ENCODE measurements at places on chromosomes 3 and 15.

- no peak for DNase-seq
Observed at GRCh38 chr3:161070980-161071663, 34.0 kb downstream of the B3GALNT1 start.

DNA sequence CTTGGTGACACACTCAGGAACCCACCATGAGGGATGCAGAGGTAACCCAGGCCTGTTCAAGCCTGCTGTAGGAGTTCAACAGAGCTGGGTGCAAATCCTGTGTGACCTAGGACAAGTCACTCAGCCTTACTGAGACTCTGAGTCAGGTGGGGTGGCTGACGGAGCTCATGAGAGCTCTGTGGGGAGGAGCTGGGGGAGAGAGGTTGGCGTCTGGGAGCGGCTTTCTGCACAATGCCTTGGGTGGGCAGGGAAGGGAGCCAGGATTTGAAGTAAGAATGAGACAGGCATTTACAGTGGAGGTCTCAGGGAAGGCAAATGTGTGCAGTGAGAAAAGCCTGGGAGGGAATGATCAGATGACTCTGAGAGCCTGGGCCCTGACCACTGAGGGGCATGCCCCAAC is 18.3 kb downstream of the C3orf18 start:
- no peak for DNase-seq

DNA sequence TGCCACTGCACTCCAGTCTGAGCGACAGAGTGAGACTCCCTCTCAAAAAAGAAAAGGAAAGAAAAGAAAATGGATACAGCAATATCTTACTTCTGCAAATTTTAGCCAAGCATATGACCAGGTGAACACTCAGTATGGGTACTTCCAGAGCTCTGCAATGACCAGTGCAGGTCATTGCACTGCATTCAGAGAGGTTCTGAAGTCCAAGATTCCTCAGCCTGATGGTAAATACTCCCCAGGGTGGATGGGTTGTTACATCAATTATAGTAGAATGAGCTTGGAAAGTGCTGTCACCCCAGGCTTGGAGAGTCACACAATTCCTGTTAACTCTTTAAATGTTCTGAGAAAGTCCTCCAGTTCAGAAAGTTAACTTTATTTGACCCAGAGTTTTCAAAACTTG is 103.7 kb downstream of the RPLP1 start:
- DNase-seq: no peak

GRCh38 chr3:32198714-32199113 is 39.8 kb upstream of the CMTM8 start:
- DNase-seq: no peak

- DNase-seq: no peak
Observed at GRCh38 chr15:78507831-78508160, 419 bp downstream of the HYKK start.

DNA sequence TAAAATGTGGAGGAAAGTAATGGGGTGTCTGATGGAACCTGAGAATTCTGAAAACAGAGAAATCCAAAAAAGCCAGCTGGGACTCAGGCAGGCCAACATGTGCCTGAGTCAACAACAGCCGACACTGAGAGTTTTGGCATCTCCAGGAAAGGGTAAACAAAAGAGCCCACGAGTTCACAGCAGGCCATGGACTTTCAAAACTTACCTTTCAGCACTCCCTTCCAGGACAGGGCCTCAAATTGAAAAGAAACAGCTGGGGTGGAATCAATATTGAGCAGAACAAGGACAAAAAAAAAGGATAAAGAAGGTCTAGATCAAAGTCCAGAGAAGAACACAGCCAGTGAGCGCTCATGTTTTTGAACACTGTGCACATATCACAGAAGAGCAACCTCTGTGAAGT is 735.4 kb upstream of the GRM7 start:
- DNase-seq: no peak

DNA sequence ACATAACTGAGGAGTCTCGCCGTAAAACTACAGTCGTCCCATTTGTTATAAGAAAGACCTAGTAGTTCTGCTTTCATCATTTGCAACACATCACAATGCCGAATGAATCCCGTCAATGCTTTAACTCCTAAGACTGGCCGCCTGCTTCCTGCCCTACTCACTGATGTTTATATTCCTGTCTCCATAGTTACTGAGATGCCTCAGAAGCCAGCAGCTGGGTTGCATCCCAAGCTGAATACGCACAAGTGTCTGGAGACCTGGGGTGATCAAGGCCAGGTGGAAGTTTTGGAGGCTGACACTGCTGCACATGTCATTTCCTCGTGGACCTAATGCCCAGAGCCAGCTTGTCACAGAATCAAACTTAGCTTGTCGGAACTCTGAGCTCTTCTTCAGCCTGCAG is 95.2 kb upstream of the UBE2E1 start:
- DNase-seq: no peak

DNA sequence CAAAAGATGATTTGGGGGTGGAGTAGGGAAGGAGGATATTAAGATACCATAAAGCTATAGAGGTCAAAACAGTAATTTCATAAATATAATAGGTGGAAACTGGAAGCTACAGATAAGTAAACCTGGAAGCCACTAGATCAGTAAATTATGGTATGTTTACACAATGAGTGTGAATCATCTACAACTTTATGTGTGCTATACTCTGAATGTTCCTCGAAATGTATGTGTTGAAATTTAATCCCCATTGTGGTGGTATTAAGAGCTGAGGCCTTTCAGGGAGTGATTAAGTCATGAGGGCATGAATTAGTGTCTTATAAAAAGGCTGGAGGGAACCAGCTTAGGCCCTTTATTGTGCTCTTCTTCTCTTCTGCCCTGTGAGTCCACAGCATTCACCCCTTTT is 25.2 kb downstream of the EOMES start:
- no peak for DNase-seq

DNA sequence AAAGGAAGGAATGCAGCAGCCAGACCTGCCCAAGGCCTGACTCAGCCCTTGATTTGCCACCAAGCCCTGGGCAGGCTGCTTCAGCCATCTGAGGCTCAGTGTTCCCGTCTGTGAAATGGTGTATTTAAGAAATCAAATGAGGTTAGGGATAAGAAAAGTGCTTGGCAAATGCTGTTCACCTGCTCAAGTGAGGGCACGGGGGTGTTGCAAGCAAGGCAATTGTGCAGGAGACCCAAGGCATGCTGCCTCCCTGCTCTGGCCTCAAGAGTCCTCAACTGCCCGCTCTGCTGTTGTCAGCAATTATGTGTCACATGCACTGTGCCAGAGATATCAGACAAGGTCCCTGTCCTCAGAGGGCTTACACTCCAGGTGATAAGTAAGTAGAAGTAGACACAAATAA is 101.8 kb downstream of the TPRA1 start:
- DNase-seq: no peak

GRCh38 chr3:65444447-65444815 is 594.3 kb downstream of the MAGI1 start:
- no peak for DNase-seq

DNA sequence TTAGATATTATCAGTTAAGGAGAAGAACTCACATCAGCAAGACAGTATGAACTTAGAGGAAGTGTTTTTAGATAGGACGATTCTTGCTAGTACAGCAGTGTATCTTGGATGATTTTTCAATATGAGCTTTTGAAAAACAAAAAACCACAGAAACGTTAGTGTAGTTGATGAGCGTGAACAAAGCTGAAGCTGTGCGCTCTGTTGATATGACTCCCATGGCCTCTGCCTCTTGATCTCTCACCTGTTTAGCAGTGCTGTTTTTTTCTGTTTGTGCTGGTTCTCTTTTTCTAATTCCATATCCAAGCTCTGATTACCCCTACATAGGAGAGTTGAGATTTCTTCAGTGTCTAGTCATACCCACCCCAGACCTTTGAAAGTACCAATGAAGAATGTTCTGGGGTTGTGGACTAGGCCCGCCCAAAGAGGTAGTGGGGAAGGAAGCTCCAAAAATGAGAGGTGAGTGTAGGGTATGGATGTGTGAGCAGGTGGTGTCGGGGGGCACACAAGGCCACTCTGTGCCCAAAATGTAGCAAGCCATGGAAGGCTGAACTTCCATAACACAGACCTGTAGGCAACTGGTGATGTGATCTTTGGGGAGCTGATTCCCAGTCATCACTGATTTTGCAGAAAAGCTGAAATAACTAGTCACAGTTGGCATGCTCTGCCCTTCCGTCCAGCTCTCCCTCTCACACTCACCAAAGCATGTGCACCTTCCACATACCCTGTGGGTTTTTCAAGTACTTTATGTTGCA is 20.0 kb upstream of the CMTM7 start:
- no peak for DNase-seq

GRCh38 chr3:27385504-27385903 is 16.3 kb upstream of the NEK10 start:
- no peak for DNase-seq

DNA sequence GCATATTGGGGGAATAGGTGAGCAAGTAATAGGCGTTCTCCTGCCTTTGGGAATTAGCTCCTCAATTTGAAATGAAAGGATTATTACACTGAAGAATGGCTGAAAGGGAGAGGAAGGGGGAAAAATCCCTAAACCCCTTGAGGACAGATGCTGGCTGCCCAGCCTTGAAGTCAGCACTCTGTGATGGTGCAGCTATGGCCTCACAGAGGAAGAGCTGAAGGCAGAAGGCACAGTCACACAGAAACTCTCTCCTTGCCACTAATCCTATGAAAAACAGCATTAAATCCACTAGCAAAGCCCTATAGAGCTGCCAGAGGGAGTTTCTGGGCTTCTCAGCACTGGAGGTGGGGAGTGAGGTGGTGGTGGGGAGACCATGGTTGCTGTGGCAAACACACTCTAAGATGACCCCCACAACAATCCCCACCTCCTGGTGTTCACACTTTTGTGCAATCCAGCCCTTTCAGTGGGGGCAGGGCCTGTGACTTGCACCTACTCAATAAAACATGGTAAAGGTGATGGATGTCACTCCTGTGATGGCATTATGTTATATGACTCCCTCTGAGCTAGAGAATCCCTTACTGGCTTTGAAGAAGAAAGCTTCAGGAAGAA is 101.2 kb downstream of the RFTN1 start:
- no peak for DNase-seq

DNA sequence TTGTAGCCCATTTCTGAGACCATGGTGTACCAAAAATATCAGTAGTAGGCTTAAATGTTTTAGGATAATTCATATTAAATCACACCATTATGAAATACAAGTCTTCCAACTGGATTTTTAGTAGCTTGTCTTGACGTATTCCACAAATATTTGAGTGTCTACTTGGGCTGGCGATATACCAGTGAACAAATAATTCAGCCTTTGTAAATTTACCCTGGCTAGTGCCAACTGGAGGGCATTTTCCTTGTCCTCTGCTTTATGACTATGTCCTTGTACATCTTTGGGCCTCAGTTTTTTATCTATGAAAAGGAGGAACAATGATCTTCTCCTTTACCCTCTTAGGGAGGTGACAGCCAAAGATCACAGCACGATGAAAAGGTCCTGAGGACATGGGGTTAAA is 114.8 kb downstream of the FRMD4B start:
- DNase-seq: no peak

DNA sequence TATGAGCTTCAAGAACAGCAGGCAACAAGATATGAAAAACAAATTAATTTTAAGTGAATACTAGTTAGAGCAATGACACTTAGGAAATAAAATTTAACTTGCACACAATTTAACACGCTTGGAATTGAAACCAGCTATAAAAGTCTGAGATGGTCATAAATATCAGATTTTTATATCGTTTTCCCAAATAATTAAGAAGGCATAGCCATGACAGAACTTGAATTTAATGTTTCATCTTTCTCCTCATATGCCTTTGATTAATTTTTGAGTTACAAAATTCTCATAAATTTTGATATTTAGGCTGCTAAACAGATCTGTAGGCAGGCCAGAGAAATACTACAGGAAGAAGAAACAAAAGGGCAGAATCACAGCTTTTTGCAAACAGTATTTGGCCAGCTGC is 38.5 kb downstream of the CD200R1L start:
- DNase-seq: no peak

DNA sequence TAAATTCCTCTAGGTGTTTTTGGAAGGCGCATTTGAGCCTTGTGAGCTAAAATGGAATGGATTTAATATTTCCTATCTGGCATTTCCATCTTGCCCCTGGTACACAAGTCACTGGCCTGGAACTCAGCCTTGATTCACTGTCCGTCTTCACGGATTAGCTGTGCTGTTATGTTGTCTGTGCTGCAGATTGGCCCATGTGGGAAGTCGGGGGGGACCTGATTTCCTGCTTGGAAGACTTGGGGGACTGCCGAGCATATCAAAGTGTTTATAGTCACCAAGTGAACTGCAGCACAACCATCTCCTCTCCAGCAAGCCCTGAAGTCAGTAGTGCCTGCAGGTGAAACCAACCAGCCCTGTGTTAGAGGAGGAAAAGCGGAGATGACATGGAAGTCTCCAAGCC is 12.2 kb downstream of the GHRL start:
- no peak for DNase-seq

DNA sequence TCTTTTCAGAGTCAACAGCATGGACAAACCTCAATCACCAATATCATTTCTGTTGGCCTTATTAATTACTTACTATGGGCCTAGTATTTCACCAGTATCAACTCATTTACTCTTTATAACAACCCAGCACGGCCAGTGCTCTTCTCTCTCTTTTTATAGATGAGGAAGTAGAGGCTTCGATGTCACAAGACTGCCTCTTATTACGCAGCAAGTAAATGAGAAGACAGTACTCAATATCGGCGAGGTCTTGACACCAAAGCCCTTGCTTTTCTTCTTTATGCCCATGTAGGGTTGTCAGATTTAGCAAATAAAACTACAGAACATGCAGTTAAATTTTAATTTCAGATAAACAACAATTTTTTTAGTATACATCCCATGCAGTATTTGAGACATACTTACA is 99.0 kb upstream of the KCNMB2 start:
- DNase-seq: no peak

GRCh38 chr15:67813104-67813634 is 12.1 kb upstream of the SKOR1 start:
- DNase-seq: no peak

DNA sequence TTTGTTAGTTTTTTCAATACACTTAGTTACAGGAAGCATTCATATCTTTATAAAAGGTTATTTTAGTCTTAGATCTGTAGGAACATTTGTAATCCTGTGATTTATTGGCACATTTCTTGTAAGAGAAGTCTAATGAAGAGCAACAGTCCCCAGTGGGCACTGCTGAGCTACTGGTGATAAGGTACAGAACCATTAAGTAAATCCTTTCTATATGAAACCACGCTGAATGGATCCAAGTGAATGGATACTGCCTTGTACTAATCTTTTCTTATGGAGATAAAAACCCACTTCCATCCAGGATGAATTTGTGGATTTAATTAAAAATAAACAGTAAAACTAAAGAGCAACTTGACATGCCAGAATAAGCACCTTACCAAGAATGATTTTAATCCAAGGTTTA is 64.0 kb downstream of the SHQ1 start:
- DNase-seq: no peak

- DNase-seq: no peak
Observed at GRCh38 chr3:197734667-197735318, 1.9 kb downstream of the RUBCN start.

- DNase-seq: no peak
Observed at GRCh38 chr15:58666957-58667356, 82.5 kb downstream of the ADAM10 start.

- no peak for DNase-seq
Observed at GRCh38 chr3:153052096-153052460, 109.9 kb upstream of the RAP2B start.

Data from stimulated activated CD4-positive, alpha-beta T cell treated with anti-CD3 and anti-CD28 coated beads, Interleukin-1b, Interleukin-23, amount 100 ng/mL, for 1 hour (primary cell).